ENCODE measurements at places on chromosomes 16 and 17.
A peak's percentile ranks its signal among the peaks of the same experiment; 100 is the strongest.

DNA sequence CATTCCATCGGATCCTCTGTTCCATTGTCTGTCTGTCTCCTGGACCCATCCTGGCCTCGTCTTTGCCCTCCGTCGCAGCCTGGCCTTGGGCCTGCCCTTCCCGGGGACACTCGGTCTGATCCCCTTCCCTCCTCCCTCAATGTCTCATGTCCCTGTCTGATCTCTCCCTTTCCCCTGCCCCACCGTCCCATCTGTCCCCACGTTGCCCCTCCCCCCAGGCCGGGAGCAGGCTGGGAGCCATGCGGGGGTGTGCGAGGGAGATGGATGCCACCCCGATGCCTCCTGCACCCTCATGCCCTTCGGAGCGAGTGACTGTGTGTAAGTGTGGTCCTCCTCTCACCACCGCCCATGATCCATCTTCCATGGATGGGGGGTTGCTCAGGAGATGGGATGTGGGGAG, 5.3 kb upstream of the ATP2A1 start:
- no peak for DNase-seq

DNA sequence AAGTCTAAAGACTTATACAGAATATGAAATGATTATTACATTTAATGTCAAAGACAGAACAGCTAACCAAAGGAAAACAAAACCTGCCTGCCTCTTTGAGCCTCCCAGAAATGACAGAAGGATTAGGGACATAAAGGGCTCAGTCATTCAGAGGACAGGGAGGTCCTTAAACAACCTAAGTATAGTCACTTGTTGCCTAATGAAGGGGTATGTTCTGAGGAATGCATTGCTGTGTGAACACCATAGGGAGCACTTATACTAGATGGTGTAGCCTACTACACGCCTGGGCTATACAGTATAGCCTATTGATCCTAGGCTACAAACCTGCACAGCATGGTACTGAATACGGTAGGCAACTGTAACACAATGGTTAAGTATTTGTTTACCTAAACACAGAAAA, 106.4 kb downstream of the PARN start:
- no peak for DNase-seq

DNA sequence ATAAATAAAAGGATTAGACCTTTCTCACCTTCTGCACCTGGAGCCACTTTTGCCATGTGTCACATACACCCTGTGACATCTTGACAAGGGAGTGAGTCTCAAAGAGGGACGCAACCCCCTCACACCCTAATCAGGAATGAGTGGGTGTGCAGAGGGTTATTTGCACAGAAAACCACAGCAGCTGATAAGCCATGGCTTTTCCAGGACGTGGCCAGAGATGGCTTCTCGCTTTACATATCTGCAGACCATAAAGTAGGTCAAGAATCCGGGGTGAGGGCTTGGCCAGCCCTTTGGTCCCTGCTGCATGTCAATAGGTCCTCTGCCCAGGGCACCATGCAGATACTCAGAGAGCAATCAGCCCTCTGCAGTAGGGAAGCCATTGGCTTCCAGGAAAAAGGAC, 2.4 kb upstream of the CD300LF start:
- DNase-seq = no peak

DNA sequence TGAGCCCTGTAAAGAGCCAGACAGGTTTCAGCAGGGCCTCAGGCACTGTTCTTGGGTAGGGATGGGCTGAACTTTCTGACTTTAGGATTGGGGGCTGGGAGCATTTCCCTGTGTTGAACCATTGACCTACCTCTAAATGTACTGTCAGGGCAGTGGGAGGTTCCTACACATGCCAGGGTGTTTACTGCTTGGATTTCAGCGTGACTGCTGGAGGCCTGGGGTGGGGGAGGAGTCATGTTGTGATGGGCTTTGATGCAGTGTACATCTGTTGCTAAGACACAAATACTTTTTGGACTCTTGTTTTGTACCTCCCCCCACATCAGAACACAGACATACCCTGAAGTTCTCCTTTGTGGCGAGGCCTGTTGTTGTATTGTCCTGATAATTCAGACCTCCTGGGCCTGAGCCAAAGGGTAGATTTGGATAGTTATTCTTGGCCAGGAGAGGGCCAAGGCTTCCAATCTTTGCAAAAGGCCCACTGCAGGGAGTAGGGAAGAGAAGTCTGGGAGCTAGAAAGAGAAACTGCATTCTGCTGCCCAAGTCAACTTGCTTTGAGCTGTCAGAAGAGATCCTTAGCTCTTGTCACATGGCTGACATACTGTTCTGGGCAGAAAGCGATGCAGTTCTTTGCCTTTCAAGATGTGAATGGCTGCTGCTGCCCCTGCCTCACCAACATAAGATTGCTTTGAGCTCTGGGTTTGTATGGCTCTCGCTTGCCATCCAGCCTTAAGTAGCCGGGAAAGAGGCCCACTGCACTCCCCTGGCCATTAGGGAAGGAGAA, 3.7 kb downstream of the NFE2L1 start:
- DNase-seq = peak; percentile 48

GRCh38 chr17:50076591-50077235, 18.4 kb upstream of the PDK2 start:
- no peak for DNase-seq

GRCh38 chr16:27748868-27749546, 199.1 kb downstream of the KATNIP start:
- peak; percentile 38 for DNase-seq

- DNase-seq = no peak
Observed at GRCh38 chr17:2022647-2023240, 2.4 kb downstream of the RTN4RL1 start.

- DNase-seq = peak; percentile 65
Observed at GRCh38 chr16:84482001-84482891, 22.2 kb downstream of the MEAK7 start.

GRCh38 chr17:39863918-39864746, at the start of gene IKZF3:
Gene IKZF3 (minus strand): TSS chr17:39864312. CDS start chr17:39864126, 186 bp downstream.
- peak; percentile 24 for DNase-seq

GRCh38 chr17:46758614-46759013, 59.9 kb downstream of the WNT3 start:
- DNase-seq = no peak

- peak; percentile 39 for DNase-seq
Observed at GRCh38 chr16:25478476-25478875, 213.3 kb upstream of the HS3ST4 start.

GRCh38 chr17:46742565-46743270, 75.8 kb downstream of the WNT3 start:
- DNase-seq = peak; percentile 68

- no peak for DNase-seq
Observed at GRCh38 chr17:5540321-5540720, 44.0 kb downstream of the NLRP1 start.

DNA sequence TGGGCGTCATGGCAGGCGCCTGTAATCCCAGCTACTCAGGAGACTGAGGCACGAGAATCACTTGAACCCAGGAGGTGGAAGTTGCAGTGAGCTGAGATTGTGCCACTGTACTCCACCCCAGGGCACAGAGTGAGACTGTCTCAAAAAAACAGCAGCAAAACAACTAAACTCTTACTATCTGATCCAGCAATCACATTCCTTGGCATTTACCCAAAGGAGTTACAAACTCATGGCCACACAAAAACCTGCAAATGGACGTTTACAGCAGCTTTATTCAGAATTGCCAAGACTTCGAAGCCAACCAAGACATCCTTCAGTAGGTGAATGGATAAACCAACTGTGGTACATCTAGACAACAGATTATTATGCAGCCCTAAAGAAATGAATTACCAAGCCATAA, 4.0 kb downstream of the SIAH1 start:
- no peak for DNase-seq

DNA sequence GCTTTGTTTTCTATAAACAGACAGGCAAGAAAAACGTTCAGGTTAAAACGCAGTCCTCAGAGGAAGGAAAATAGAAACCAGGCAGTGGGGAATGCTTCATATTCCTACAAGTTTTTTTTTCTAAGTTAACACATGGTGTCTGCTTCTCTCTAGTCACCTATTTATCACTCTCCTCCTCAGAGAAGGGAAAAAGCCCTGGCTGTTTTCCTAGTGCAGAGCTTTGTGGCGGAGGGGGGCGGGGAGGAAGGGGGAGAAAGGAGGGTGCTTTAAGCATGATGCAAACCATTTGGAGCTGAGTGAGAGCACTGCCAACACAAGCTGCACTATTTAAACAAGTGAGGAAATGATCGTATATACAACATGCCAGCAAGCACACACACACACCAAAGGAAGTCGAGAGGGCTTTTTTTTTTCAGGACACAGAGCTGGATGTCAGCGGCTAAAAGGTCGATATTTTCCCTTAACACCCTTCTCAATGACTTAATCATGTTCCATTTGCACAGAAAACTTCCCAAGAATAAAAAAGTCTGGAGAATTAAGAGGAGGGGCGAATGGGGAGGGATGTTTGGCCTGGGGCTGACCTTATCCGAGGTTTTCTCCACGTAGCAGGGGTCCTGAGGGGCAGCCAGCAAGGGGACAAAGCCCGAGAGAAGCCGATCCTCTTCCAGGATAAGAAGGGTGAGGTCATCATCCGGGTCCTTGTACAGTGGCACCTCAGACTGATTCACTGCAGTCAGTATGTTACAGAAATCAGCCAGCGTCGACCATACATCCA, 117.4 kb downstream of the HIC1 start:
- DNase-seq = peak; percentile 53

DNA sequence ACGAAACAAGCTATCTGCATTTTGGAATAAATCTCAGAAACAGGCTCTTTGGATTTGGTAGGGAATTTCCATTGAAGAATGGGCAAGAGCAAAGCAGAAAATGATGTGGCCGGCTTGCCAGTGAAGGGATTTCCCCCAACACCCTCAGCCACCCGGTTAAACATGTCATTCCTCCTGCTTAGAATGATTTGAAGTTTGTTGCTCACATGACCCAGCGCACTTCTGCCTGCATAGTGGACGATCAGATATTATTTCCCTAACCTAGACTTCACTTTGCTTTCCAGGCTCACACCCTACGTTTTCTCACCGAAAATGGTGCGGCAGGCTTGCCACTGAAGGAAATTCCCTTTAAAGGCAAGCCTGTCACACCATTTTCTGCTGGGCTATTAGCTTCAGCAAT, 170.7 kb downstream of the CDH11 start:
- DNase-seq = no peak

DNA sequence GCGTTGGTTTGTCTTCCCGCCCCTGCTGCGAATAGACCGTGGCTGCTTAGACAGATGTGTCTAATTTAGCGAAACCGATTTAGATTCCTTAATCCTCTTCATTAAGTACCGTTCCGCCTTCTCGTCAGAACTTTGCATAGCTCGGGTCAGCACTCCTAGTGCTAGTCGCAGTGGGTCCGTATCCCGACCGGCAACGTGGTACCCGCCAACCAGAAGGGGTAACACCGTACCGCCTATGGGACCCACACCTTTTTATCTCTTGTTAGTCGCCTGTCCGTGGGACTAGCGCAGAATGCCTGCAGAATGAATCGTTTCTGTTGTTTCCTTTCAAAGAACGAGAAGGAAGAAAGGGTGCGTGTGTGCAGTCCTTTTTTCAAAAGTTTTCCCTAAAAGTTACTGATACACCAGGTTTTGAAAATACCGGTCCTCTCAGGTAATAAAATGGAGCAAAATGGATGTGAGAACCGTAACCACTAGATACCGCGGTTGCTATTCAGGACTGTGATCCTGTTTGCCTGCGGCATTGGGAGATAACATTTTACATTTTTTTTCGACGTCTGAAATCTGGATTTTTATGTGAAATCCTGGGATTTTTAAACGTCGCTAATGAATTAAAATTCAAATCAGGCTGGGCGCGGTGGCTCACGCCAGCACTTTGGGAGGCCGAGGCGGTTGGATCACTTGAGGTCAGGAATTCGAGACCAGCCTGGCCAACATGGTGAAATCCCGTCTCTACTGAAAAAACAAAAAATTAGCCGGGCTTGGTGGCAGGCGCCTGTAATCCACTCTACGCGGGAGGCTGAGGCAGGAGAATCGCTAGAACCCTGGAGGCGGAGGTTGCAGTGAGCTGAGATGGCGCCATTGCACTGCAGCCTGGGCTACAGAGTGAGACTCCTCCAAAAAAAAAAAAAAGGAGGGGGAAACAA, 998 bp upstream of the SRSF1 start:
- no peak for DNase-seq

GRCh38 chr16:28145796-28146195, 66.0 kb downstream of the XPO6 start:
- no peak for DNase-seq

GRCh38 chr16:87921236-87921773, 15.0 kb downstream of the CA5A start:
- peak; percentile 95 for DNase-seq

- no peak for DNase-seq
Observed at GRCh38 chr16:69350536-69351133, 951 bp downstream of the TMED6 start.

DNA sequence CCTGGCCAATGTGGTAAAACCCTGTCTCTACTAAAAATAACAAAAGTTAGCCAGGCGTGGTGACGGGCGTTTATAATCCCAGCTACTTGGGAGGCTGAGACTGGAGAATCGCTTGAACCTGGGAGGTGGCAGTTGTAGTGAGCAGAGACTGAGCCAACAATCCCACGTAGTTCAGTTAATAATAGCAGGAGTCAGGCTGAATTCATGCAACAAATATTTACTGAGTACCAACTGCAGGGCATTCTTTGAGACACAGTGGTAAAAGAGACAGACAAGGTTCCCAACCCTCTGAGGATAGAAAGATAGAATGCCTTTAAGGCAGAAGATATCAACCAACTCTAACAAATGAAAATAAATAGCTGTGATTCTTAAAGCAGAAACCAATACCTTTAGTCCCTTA, 39.1 kb downstream of the SPOP start:
- no peak for DNase-seq

- DNase-seq = peak; percentile 27
Observed at GRCh38 chr16:10016752-10017151, 165.5 kb downstream of the GRIN2A start.

DNA sequence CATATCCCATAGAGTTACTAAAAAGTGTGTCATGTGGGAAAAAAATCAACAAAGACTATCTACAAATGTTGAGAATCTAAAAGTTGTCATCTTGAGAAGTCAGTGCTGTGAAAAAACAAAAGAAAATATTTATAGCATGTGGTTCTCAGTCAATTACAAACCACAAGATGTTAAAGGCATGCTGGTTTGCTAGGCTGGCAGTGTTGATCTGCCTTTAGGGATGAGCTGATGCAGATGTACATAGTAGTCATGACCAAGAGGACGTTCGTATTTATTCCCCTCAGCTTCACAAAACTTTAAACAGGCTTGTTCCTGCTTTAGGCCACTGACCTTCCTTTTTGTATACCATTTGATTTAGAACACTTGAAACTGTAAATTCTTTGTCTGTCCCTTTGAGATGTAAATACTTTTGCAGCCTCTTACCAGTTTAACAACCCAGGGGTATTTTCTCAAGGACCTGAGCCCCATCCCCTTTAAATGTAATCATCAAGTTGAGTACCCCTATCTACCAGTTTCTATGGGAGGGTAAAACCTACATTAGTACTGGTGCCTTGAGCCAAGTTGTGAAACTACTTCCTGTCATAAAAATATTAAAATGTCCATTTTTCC, 446.6 kb downstream of the KCNJ18 start:
- DNase-seq = no peak

GRCh38 chr17:75450270-75450669, 6.2 kb upstream of the TMEM94 start:
- DNase-seq = no peak
